ENCODE measurements at places on chromosomes 3 and 15. TPM values are rescaled to one million over a fixed set of nuclear protein-coding genes. Genes with fewer than 3 reads are reported as not detected.

The SERPINI2 gene
- not detected for total RNA-seq

The CCDC9B gene
- total RNA-seq = 22.7 TPM

The EXD1 gene
- total RNA-seq = not detected

The CAMK1 gene
- 21.8 TPM for total RNA-seq

The AADACL2 gene
- not detected for total RNA-seq

The NR2E3 gene
- total RNA-seq = not detected

The FETUB gene
- 0.14 TPM for total RNA-seq

The RASL12 gene
- 0.15 TPM for total RNA-seq

All from A549 treated with ZK216348 at 1 μM for 4 hours (cell line).